ENCODE measurements at places on chromosomes 12 and 14.
A peak's percentile ranks its signal among the peaks of the same experiment; 100 is the strongest.

GRCh38 chr12:125773033-125773640, 707.9 kb downstream of the AACS start:
- DNase-seq = peak; percentile 23

GRCh38 chr12:44314007-44314500, 478.2 kb downstream of the TMEM117 start:
- no peak for DNase-seq

DNA sequence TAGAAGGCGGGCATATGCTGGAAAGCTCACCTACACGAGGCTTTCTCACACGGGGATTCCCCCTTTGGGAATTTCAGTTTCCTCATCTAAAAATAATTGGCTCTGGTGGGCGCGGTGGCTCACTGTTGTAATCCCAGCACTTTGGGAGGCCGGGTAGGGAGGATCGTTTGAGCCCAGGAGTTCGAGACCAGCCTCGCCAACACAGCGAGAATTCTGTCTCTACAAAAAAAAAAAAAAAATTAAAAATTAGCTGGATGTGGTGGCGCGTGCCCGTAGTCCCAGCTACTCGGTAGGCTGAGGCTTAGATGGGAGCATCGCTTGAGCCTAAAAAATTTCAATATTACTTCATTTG, 400 bp upstream of the NDUFA12 start:
- no peak for DNase-seq

DNA sequence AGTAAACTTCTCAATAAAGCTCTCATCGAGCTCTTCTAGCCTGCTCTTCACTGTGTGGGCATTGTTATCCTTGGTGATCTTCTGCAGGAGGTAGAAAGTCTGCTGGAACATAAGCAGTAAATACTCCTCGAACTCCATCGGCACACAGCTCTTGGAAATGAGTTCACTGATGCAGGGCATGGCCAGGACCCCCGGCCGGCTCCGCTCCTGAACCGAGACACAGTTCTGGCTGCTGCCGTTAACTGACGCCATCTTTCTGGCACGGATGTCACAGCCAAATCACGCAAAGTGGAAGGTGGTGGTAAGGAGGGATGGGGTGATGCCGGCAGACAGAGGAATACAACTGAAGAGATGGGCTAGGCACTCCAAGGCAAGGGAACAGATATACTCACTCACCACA, 23.7 kb upstream of the EDDM3A start:
- DNase-seq = no peak

DNA sequence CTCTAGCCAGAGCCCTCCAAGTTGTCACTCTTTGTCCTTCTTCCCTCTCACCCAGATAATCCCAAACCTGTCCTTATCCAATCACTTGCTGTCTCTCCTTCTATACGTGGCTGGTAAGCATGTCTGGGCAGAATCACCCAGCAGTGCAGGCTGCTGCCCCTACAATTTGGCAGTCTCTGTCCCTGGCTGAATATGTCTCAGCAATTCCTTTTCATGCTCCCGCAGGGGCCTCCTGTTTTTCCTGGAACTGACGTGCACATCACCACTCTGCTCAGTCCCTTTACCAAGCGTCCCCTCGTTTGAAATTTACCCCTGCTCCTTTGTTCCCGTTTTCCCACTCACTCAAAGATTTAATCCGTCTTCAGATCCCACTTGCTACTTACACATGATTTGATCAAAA, 80.0 kb downstream of the ST8SIA1 start:
- DNase-seq = no peak

GRCh38 chr12:9811621-9812020, 15.7 kb upstream of the KLRF1 start:
- no peak for DNase-seq

DNA sequence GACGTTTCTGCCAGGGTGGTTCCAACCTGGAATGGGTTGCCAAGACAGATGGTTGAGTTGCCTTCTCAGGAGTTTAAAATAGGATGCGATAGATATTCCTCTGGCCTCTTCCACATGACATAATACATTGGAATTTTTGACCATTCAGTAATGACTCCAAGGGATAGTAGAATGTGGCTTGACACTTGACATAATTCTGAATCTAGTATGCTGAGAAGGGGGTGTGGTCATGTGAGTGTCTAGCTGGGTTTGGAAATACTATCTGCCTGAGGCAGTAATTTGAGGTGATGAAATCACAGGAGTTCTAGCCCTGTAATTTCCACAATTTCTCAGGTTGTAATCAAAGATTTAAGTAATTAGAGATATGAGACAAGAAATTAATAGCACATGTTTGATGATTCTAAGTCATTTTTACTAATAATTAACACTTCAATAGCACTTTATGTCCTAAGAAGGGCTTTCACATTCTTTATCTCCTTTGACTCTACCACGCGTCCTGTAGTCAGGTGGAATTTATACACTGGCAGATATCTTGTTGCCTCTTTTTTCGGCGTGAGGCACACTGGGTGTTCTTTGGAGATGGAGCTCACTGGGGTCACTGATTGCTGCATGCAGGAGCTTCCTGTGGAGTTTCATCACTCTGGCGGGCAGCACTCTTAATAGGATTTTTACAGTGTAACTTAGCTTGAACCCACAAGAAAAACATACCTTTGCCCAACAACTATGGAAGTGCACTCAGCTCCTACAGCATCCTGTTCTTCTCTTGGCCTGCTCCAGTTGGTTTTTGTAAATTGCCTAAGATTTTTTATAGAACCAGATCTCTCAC, 3.2 kb upstream of the AMIGO2 start:
- DNase-seq = peak; percentile 7

- no peak for DNase-seq
These were observed 8.8 kb upstream of the ASPG start for GRCh38 chr14:104076743-104077142.

DNA sequence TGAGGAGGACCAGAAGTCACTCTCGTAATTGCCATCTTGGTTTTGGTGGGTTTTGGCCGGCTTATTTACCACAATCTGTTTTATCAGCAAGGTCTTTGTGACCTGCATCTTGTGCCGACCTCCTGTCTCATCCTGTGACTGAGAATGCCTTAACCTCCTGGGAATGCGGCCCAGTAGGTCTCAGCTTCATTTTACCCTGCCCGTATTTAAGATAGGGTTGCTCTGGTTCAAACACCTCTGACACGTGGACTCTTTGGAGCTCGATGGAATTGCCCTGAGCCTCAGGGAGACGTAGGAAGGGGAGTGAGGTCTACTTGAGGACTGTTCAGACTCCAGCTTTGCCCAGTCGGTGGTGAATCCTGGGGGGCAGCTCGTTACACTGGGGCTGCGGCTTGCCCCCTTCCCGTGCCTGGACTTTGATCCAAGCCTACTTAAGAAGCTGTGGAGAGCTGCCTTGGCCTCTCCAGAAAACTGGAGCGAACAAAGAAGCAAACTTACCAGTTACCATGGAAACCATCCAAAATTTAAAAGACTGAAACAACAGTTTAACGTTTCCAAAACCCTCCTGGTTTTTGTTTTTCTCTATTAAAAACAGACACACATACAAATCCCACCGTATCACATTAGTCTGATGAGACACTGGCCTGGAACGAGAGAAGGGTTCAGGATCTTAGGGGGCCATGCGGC, 28.0 kb downstream of the CALM1 start:
- DNase-seq = no peak

DNA sequence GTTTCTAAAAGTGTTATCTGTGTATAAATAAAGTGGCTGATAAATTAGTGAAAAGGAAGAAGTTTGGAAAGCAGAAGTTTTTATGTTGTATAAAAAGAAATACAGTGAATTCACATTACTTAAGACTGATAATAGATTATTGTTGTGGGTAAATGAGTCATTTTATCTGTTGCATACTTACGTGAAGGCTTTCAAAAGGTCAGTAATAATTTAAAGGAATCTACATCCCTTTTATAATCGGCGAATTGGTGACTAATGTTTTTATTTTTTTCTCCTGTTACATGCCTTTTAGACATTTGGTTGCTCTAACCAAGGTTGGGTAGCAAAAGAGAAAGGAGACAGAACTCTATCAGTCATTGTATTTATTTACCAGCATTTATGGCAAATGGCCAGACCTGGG, 155.9 kb downstream of the SLC41A2 start:
- DNase-seq = no peak

DNA sequence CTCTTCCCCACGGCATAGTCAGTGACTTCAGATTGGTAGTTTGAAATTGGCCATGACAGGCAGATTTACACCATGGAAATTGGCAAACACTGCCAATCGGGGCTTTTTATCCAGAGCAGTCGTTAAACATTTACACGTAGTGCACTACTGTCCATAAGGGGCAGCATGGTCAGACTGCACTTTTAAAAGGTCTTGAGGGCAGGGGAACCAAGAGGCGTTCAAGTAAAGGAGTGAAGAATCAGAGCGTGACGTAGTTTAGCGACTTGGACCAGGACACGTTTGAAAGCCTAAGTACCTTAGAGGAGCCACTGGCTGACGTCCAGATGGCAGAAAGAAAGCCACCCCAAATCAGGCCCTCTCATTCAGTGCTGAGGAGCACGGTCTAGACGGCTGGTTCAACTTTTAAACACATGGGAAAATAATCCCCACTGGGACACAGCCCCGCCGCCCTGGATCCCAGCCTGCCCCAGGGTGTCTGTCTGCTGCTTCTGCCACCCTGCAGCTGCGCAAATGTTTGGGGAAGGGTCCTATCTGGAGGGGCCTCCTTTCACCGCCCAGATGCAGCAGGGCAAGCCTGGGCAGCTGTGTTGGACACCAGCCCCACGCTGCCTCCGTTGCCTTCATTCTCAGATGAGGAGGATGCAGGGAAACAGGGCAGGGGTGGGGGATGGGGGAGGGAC, 52.5 kb upstream of the PPP2R5C start:
- DNase-seq = no peak

GRCh38 chr14:41860586-41860985, 253.9 kb downstream of the LRFN5 start:
- DNase-seq = no peak
